ENCODE measurements at places on chromosomes 1 and 21.

- no peak overlapping the region for H3K27ac ChIP-seq
- no peak for DNase-seq
- no peaks in the 10 kb centered on the region for H3K36me3 ChIP-seq
- no peak overlapping the region for H3K4me3 ChIP-seq
- no peaks in the 10 kb centered on the region for H3K4me1 ChIP-seq
- no peaks in the 10 kb centered on the region for H3K27me3 ChIP-seq
Measured at GRCh38 chr1:55446351-55446750, 231.2 kb upstream of the USP24 start.

GRCh38 chr1:57835620-57836019, 411.8 kb upstream of the DAB1 start:
- H3K36me3 ChIP-seq: no peaks in the 10 kb centered on the region
- H3K4me1 ChIP-seq: no peaks in the 10 kb centered on the region
- no peak overlapping the region for H3K4me3 ChIP-seq
- DNase-seq: no peak
- no peaks in the 10 kb centered on the region for H3K27me3 ChIP-seq

- no peak for DNase-seq
- H3K4me3 ChIP-seq: no peak overlapping the region
- no peaks in the 10 kb centered on the region for H3K36me3 ChIP-seq
- peaks cover 4% of the 10 kb centered on the region for H3K27me3 ChIP-seq
- H3K27ac ChIP-seq: no peak overlapping the region
- H3K4me1 ChIP-seq: peaks cover 8% of the 10 kb centered on the region
Measured at GRCh38 chr1:206679738-206680211, 4.9 kb upstream of the MAPKAPK2 start.

DNA sequence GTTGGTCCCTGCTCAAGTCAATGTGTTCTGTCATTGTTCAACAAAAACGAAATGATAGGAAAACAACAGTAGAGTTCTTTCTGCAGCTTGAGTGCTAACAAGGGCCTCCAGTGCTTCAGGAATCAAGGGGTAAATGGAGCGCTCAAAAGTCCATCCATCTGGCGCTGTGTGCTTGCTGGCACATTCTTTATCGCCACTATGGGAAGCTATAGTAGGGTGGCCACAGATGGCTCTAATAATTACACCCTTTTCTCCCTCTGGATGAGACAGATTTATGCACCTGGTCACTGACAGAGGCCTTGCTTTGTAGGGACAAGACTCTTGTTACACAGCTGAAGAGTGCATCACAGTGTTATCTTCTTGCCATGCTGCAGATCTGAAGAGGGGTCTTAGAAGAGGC, 136.0 kb downstream of the GDAP2 start:
- H3K4me3 ChIP-seq: no peak overlapping the region

DNA sequence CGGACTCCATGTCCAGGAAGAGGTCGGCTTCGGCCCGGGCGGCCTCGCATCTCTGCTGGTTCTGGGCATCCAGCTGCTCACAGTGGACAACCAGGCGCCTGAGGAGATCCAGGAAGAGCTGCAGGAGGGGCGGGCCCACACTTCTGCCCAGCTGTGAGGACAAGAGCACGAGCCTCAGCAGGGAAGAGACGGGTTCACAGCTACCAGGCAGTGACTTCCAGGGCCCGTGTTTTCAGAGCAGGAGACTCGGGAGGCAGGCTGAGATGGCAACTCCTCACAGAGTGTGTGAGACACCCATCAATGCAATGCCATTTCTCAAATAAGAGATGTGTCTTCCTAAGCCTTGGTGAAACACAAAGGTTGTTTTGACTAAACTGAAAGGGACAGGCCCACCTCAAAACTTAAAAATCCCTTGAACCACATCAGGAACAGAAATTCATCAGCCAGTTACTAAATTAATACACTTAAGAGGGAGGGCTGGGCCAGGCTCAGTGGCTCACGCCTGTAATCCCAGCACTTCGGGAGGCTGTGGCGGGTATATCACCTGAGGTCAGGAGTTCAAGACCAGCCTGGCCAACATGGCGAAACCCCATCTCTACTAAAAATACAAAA, 43.4 kb downstream of the URB1 start:
- H3K36me3 ChIP-seq: peaks cover 98% of the 10 kb centered on the region
- no peak for DNase-seq
- no peak overlapping the region for H3K27ac ChIP-seq
- no peak overlapping the region for H3K4me3 ChIP-seq

- no peaks in the 10 kb centered on the region for H3K4me1 ChIP-seq
- H3K27ac ChIP-seq: no peak overlapping the region
Measured at GRCh38 chr1:111729271-111729921, 9.8 kb downstream of the INKA2 start.

- peak overlapping the region; percentile 63 for H3K4me3 ChIP-seq
- H3K27me3 ChIP-seq: no peaks in the 10 kb centered on the region
- DNase-seq: no peak
- H3K36me3 ChIP-seq: no peaks in the 10 kb centered on the region
Measured at GRCh38 chr1:179814546-179814838, 63.1 kb downstream of the TOR1AIP2 start.

- no peaks in the 10 kb centered on the region for H3K4me1 ChIP-seq
- no peak for DNase-seq
- no peaks in the 10 kb centered on the region for H3K36me3 ChIP-seq
Measured at GRCh38 chr1:215007880-215008279, 74.7 kb upstream of the KCNK2 start.

- no peak overlapping the region for H3K27ac ChIP-seq
- H3K27me3 ChIP-seq: no peaks in the 10 kb centered on the region
- no peaks in the 10 kb centered on the region for H3K36me3 ChIP-seq
- H3K4me3 ChIP-seq: no peak overlapping the region
- DNase-seq: no peak
Measured at GRCh38 chr1:37158113-37158749, 123.9 kb upstream of the GRIK3 start.

- no peak for DNase-seq
- H3K4me3 ChIP-seq: no peak overlapping the region
- H3K4me1 ChIP-seq: no peaks in the 10 kb centered on the region
- H3K27ac ChIP-seq: no peak overlapping the region
- H3K36me3 ChIP-seq: no peaks in the 10 kb centered on the region
Measured at GRCh38 chr1:215719552-215719951, 152.4 kb downstream of the KCTD3 start.

- peaks cover 45% of the 10 kb centered on the region for H3K36me3 ChIP-seq
- peaks cover 42% of the 10 kb centered on the region for H3K4me1 ChIP-seq
- peak overlapping the region; percentile 71 for H3K4me3 ChIP-seq
- no peak for DNase-seq
- peak overlapping the region; percentile 99 for H3K27ac ChIP-seq
Measured at GRCh38 chr1:203308328-203308922, 3.1 kb downstream of the BTG2 start.

GRCh38 chr1:164559342-164560051, 513 bp downstream of the PBX1 start:
- no peak overlapping the region for H3K27ac ChIP-seq
- H3K4me3 ChIP-seq: peak overlapping the region; percentile 37
- H3K27me3 ChIP-seq: peaks cover 6% of the 10 kb centered on the region
- H3K4me1 ChIP-seq: peaks cover 4% of the 10 kb centered on the region

GRCh38 chr1:224067621-224068457, 46.1 kb upstream of the FBXO28 start:
- H3K4me1 ChIP-seq: no peaks in the 10 kb centered on the region
- no peaks in the 10 kb centered on the region for H3K36me3 ChIP-seq
- H3K27ac ChIP-seq: no peak overlapping the region
- no peak overlapping the region for H3K4me3 ChIP-seq
- no peak for DNase-seq
- H3K27me3 ChIP-seq: no peaks in the 10 kb centered on the region

DNA sequence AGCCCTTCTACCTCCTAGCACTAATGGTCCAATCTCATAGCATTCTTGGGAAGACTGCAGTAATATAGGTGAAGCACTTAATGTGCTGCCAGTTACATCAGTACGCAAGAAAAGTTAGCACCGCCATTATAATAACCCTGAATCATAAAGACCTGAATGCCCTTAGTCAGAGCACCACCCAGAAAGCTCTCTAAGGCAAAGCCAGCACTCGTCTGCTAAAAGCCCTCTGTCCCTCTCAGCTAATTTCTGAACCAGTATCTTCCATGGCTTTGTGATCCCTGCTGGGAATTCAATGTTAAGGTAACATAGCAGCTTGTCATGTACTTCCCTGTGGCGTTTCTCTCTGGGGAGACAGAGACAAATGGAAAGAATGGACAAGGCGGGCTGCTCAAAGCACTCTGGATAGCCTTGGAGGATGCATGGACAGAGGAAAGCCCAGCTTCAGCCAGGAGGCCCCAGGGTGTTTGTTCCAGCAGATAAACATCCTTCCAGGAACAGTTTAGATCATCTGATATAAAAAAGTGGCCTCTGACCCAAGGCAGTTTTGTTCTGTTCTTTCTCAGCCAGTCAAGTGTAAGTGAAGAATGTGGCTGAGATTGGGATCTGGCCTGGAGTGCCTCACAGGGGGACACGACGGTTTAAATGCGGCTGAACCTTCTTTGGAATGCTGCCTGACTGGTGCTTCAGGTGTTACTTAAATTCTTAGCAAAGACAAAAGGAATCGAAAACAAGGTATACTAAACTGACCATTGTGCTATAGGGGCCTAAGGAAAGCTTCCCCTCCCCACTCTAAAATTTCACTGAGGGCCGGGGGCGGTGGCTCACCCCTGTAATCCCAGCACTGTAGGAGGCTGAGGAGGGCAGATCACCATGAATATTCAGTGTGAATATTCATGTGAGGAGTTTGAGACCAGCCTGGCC, 58.1 kb upstream of the VTCN1 start:
- DNase-seq: no peak
- no peak overlapping the region for H3K4me3 ChIP-seq
- no peak overlapping the region for H3K27ac ChIP-seq
- no peaks in the 10 kb centered on the region for H3K4me1 ChIP-seq

GRCh38 chr1:19229828-19230325, 19.8 kb upstream of the UBR4 start:
- H3K27ac ChIP-seq: no peak overlapping the region
- DNase-seq: no peak
- no peaks in the 10 kb centered on the region for H3K27me3 ChIP-seq

GRCh38 chr1:93694039-93694438, 12.4 kb upstream of the BCAR3 start:
- no peaks in the 10 kb centered on the region for H3K36me3 ChIP-seq
- no peak for DNase-seq
- H3K4me3 ChIP-seq: no peak overlapping the region
- H3K27ac ChIP-seq: no peak overlapping the region
- no peaks in the 10 kb centered on the region for H3K27me3 ChIP-seq

- no peaks in the 10 kb centered on the region for H3K36me3 ChIP-seq
- H3K27me3 ChIP-seq: no peaks in the 10 kb centered on the region
- H3K4me1 ChIP-seq: peaks cover 3% of the 10 kb centered on the region
- peak; percentile 56 for DNase-seq
Measured at GRCh38 chr1:204207136-204207616, 6.6 kb downstream of the GOLT1A start.

- no peak overlapping the region for H3K4me3 ChIP-seq
- no peak overlapping the region for H3K27ac ChIP-seq
- no peaks in the 10 kb centered on the region for H3K4me1 ChIP-seq
- H3K36me3 ChIP-seq: no peaks in the 10 kb centered on the region
Measured at GRCh38 chr1:31510853-31511789, 65.2 kb upstream of the TINAGL1 start.

GRCh38 chr21:45129189-45129923, 55.0 kb downstream of the ADARB1 start:
- no peak overlapping the region for H3K4me3 ChIP-seq
- H3K4me1 ChIP-seq: no peaks in the 10 kb centered on the region
- DNase-seq: no peak
- no peaks in the 10 kb centered on the region for H3K36me3 ChIP-seq

GRCh38 chr1:210099921-210100320, 132.7 kb upstream of the SERTAD4 start:
- H3K4me1 ChIP-seq: no peaks in the 10 kb centered on the region
- peaks cover 3% of the 10 kb centered on the region for H3K27me3 ChIP-seq
- H3K4me3 ChIP-seq: no peak overlapping the region
- H3K36me3 ChIP-seq: no peaks in the 10 kb centered on the region

DNA sequence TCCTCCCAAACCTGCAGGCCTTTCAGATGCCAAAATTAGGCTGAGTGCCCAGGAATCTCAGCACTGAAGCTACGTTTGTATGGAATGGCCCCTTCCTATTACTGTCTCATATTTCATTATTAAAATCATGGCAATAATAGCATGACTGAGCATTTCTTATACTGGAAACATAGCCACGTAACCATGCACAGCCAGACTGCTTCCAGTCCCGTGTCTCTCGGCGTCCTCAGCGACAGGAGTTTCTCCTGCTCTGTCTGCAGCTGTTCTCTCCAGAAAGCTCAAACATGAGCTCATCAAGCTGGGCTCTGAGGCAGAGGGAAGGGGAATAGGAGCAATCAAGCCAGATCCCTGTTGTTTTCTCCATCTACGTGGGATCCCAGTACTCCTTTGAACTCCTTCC, 104.0 kb downstream of the CDC7 start:
- no peaks in the 10 kb centered on the region for H3K27me3 ChIP-seq
- no peaks in the 10 kb centered on the region for H3K4me1 ChIP-seq
- H3K4me3 ChIP-seq: no peak overlapping the region
- no peak for DNase-seq

GRCh38 chr1:244075247-244075722, 24.2 kb downstream of the ZBTB18 start:
- H3K4me3 ChIP-seq: peak overlapping the region; percentile 44
- no peaks in the 10 kb centered on the region for H3K27me3 ChIP-seq
- no peak for DNase-seq
- peak overlapping the region; percentile 76 for H3K27ac ChIP-seq
- H3K4me1 ChIP-seq: peaks cover 3% of the 10 kb centered on the region
- no peaks in the 10 kb centered on the region for H3K36me3 ChIP-seq

GRCh38 chr1:234062166-234062565, 157.7 kb downstream of the SLC35F3 start:
- peaks cover 2% of the 10 kb centered on the region for H3K27me3 ChIP-seq
- no peak overlapping the region for H3K27ac ChIP-seq
- no peaks in the 10 kb centered on the region for H3K4me1 ChIP-seq
- H3K4me3 ChIP-seq: no peak overlapping the region
- no peaks in the 10 kb centered on the region for H3K36me3 ChIP-seq

DNA sequence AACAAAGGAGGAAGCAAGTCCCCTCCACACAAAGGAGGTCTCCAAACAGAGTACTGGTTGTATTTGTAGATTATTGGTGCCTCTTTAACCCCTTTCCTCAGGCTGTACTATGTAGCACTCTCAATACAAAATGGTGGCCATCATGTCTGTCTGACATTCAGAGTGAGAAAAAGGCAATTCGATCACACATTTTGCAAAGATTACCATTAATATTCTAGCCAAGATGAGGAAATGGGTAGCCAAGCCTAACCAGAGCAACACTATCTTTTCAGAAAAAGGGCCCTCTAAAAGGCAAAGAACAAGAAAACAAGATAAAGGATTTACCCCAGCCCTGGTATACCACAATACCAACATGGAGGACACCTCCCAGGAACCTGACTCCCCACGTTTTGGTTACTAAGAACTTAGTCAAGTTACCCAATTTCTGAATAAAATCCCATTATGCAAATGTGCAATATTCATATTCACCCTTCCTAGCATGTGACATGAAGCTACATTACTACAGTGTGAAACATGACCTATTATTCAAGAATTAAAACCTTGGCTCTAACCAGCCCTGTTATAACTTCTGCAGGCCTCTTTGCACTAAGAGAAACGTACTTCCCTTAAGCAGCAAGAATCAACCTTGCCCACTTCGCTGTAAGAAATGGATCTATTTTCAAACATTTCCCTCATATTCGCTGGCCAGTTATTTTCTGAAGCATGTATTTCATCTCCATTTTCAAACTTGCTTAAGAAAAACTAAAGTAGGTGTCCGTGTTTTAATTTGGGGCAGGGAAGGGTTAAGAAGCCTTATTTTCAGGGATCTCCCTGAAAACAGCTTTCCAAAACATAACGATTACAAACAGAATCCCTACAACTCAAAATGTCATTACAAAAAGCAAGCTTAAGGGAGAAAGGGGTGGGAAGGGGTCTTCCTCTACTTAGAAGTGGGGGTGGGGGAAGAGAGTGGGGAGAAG, 2.1 kb downstream of the KDM5B start:
- no peaks in the 10 kb centered on the region for H3K27me3 ChIP-seq
- peak overlapping the region; percentile 95 for H3K4me3 ChIP-seq
- DNase-seq: no peak
- no peaks in the 10 kb centered on the region for H3K36me3 ChIP-seq

All from effector memory CD4-positive, alpha-beta T cell (primary cell).